ENCODE measurements at places on chromosomes 3 and 15. TPM values are rescaled to one million over a fixed set of nuclear protein-coding genes. Genes with fewer than 3 reads are reported as not detected.

The TERC gene
- 5.5 TPM for total RNA-seq

The SAMMSON gene
- not detected for total RNA-seq

The AMOTL2 gene
- 19.9 TPM for total RNA-seq

The CKMT1A gene
- 184 TPM for total RNA-seq

The LDHAL6B gene
- not detected for total RNA-seq

The RABL3 gene
- total RNA-seq: 30.5 TPM

DNA sequence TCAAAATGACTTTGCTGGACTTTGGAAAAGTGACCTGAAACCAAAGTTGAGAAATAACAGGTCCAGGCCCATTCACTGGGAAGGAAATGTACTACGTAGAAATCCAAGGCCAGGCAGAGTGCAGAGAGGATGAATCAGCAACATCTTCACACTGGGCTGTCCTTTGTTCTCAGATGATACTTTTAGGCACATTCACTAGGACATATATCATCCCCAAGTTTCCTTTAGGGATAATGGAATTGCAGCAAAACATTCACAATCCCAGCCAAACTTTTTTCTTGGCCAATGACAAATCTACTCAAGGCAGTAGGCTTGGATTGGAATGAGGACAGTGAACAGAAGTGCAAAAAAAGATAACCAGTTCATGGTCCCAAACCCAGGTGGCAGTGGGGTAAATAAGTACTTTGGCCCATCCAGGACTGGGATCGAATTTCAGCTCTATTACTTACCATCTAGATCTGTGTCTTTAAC lies 75.1 kb downstream of the CLDN11 start:
- DNase-seq: no peak

GRCh38 chr3:168596175-168596823 lies 500.6 kb upstream of the GOLIM4 start:
- no peak for DNase-seq

GRCh38 chr15:67805666-67806516 lies 19.4 kb upstream of the SKOR1 start:
- DNase-seq: no peak

GRCh38 chr3:9690451-9691450 lies 12.9 kb upstream of the CPNE9 start:
- DNase-seq: no peak

DNA sequence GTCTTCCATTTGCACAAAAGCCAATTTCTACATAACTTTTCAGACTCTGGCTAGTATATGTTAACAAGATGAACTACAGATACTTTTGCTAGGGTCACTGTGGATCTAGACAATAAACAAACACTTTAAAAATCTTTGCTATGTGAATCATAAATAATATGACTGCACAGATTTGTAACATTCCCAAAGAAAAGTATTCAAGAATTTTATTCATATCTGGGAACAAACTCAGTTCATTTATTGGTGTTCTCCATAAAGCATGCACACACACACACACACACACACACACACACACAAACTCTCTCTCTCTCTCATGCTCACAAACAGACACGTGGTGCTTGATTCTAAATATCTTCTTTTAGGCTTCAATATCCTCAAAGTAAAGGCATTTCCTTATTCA lies 18.8 kb upstream of the THRB start:
- DNase-seq: no peak

DNA sequence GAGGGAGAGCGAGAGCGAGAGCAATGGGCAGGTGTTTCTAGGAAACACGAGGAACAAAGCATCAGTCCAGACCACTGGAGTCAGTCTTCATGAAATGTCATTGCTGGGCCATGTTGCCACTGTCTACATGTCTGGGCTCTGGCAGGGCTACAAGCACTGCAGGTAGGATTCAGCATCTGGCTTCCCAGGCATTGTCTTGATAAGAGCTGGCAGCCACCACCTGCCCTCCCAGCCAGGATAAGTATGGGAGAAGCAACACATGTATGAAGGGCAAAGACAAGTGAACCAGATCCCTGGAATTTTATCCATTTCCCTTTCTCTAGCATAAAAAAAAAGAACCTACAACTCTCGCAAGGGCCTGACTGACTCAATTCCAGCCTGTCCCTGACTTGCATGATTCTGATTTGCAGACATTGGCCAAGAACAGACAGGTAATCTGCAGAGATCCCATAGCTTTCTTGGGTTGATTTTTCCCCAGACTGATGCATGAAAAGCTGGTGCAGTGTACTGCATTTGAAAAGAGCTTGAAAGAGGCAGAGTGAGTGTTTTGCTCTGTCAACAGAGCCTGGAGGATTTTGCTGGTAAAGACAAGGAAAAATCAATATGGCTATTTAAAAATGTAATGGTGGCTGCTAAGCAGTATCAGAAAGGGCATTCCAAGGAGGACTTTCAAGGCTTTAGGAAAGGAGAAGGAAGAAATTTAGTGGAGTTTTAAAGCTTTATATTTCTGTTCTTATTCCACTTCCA lies 157.2 kb upstream of the MYRIP start:
- no peak for DNase-seq

DNA sequence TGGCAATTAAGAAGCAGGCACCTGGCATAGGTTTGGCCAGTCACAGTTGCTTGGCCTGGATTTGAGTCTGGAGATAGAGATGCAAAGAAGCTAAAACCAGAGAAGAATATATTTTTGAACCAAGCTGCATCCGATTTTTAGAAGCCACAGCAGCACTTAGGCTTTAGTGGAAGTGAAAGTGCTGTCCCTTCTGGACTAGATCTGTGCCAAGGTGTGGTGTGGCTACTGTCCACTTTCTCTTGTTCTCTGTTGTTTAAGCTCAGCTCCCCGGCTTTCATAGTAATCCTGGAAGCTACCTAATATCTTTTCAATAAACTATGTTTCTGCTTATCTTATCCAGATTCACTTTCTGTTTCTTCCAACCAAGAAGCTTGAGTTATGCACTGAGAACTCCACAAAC lies 183.4 kb upstream of the THRB start:
- DNase-seq: no peak

GRCh38 chr15:90881181-90881977 lies 2.9 kb upstream of the FES start:
- no peak for DNase-seq
